ENCODE measurements at places on chromosomes 16 and 17.
A peak's percentile ranks its signal among the peaks of the same experiment; 100 is the strongest.

DNA sequence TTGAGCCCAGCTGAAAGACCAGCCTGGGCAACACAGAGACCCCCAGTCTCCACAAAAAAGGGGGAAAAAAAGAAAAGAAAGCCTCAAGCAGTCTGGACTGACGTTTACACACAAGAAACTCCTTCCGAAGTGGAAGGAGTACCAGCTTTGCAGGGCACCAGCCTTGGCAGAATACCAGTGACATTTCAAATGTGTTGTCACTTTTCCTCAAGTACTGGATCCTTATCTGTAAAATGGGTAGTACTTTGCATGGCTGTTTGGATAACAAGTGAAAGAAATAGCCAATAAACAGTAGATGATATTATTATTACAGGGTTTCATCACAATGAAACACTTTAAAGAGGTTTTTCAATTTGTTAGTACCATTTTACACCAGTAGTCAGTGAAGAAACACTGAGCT, 14.2 kb downstream of the YWHAE start:
- DNase-seq: no peak

- DNase-seq: no peak
These were observed 12.7 kb downstream of the LITAFD start for GRCh38 chr16:8894736-8895334.

DNA sequence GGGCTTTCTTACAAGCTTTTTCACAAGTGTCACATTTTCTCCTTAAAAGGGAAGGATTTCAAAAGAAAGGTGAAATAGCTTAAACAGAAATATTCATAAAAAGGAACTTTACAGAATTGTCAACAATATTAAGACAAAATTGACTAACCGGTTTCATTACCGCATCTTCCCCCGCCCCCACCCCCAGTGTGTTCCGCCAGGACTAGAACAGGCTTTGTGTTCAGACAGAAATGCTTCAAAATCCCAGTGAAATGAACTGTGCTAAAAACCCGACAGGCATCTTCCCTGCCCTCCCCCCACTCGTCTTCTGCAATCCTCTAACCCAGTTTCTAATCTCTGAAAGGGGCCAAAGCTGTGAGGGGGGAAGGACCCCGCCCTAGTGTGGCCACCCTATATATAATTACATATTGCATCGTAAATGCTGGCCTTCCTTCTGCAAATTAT, 990 bp upstream of the ROGDI start:
- no peak for DNase-seq

GRCh38 chr16:1944612-1945199, 1.7 kb upstream of the MSRB1 start:
- DNase-seq: no peak

GRCh38 chr16:78562650-78563049, 463.2 kb downstream of the WWOX start:
- no peak for DNase-seq

- no peak for DNase-seq
These were observed 35.3 kb downstream of the TMEM235 start for GRCh38 chr17:78266771-78267170.

DNA sequence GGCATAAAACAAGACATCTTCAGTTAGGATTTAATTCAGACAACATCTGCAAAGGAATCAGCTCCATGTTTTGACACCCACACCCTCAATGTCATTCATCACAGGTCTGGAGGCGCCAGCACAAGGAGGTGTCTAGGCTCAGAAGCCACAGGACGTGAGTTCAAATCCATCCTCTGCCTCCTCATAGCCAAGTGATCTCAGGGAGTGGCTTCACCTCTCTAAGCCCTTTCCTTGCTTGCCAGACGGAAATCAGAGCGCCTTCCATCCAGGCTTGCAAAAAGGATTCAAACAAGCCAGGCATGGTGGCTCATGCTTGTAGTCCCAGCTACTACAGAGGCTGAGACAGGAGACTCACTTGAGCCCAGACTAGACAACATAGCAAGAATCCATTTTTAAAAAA, 84.6 kb downstream of the GSG1L start:
- no peak for DNase-seq

DNA sequence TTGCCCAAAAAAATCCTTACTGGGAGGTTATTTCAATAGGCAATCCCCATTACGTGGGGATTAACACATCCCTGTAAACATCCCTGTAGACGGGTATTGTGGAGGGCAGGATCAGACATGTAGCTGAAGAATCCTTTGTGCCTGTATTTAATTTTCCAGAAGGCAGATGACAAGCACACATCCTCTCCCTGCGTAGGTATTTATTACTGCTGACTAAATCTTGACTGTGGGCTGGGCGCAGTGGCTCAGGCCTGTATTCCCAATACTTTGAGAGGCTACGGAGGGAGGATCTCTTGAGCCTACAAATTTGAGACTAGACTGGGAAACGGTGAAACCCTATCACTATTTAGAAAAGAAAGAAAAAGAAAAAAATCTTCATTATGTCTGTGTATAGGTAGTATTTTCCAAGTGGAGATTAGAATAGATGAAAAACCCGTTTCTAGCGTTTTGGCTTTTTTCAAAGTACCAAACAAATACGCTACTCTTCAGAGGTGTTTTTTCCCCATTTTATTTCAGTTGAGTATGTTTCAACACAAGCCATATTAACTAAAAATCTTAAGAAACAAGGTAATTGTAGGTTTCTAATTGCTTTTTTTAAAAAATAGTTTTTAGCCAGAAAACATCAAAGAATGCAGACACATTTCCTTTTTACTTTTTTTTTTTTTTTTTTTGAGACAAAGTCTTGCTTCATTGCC, 1.5 kb upstream of the MARF1 start:
- DNase-seq: peak; percentile 96

DNA sequence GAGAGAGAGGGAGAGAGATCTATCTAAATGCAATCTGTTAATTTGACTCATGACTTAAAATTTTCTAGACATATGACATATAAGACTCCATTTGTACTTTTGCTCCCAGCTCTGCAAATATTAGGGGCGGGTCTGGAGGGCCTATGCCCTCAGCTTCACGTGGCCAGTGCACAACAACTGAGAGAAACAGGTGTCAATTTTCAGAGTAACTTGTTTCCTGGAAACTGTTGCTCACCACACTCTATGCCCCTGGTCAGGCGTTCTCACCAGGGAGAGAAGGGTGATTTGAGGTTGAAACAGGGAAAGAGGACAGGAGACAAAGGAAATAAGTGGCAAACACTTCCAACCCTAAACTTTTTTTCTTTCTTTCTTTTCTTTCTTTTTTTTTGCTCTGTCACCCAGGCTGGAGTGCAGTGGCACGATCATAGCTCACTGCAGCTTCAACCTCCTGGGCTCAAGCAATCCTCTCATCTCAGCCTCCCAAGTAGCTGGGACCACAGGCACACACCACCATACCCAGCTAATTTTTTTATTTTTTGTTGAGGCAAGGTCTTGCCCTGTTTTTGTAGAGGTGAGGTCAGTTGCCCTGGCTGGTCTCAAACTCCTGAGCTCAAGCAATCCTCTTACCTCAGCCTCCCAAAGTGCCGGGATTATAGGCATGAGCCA, 270.0 kb downstream of the SLC39A11 start:
- no peak for DNase-seq

GRCh38 chr17:72222661-72223380, 102.0 kb downstream of the SOX9 start:
- DNase-seq: no peak

- DNase-seq: peak; percentile 46
These were observed 848 bp upstream of the TBKBP1 start for GRCh38 chr17:47692895-47693730.

DNA sequence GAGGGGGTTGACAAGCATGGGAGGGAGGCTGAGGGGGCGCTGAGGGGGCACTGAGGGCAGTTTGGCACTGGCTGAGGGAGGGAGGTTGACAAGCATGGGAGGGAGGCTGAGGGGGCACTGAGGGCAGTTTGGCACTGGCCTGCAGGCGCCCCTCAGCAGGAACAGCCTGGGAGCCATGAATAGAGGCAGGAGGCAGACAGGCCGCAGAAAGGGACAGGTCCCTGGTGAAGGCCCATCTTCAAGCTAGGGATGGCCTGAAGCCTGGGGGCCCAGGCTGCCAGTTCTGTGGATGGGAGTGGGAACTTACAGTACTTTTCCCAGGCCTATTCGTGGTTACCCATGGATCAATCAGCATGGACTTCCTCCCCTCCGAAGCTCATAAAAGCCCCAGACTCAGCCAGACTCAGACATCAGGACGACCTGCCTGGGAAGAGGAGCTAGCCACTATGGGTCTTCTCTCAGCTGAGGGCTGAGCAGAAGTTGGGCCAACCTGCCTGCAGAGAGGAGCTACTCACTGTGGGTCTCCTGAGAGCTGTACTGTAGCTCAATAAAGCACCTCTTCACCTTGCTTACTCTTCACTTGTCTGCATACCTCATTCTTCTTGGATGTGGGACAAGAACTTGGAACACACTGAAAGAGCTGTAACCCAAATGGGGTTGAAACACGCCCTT, 72.8 kb upstream of the BRD7 start:
- no peak for DNase-seq

- no peak for DNase-seq
These were observed 65.2 kb upstream of the SMIM36 start for GRCh38 chr17:55576237-55576995.

- DNase-seq: no peak
These were observed 57.7 kb downstream of the CDH11 start for GRCh38 chr16:65064131-65064530.

DNA sequence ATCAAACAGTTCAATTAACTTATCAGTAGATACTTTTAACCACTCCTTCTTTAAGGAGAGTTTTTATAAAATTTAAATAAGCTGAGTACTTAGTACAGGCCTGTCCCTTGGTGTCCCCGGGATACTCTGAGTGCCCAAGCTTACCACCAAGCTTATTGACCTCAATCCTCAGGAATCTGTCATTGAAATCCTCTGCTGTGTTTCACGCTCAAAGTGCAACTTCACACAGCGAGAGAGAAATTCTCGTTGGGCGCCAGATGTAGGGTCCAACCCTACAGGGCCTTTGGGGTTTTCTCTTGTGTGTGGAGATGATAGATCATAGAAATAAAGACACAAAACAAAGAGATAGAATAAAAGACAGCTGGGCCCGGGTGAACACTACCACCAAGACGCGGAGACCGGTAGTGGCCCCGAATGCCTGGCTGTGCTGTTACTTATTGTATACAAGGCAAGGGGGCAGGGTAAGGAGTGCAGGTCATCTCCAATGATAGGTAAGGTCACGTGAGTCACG, 65.3 kb upstream of the ARL4D start:
- no peak for DNase-seq

- DNase-seq: no peak
These were observed 46.0 kb upstream of the ARL4D start for GRCh38 chr17:43352579-43353331.

- DNase-seq: no peak
These were observed 54.8 kb downstream of the VMP1 start for GRCh38 chr17:59762049-59762823.

DNA sequence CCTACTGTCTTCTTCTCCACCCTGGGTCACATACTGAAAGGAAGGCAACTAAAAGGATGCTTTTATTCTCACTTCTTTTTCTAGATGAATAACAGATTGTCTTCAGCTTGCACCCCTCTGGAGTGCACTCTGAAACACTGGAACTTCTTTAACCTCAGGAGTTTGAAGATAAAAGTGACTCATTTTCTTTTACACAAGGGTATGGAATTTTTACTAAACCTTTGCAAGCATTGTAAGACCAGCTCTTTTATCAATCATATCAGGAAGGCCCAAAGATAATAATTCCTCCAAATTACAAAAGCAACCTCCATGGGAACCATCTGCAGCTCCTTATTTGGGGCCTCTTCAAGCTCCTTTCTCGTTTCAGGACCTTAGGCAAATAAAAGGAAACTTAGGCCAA, 193.5 kb upstream of the KIF2B start:
- no peak for DNase-seq

DNA sequence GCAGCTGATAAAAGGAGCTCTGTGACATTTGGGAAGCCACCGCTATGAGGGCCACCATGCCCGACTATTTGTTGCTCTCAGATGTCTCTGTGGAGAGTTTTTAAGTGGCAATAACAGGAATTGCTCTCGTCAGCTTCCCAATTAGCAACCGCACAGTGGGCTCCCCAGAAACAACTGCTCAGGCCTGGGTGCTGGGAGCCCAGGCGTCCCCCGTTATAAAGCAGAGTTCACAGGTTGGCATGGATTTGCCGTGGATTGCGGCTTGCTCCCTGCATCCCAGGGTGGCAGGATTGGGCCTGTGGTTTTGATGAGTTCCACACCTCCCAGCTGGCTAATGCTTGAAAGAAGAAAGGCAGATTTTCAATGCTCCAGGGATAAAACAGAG, 289.9 kb downstream of the CPPED1 start:
- no peak for DNase-seq

DNA sequence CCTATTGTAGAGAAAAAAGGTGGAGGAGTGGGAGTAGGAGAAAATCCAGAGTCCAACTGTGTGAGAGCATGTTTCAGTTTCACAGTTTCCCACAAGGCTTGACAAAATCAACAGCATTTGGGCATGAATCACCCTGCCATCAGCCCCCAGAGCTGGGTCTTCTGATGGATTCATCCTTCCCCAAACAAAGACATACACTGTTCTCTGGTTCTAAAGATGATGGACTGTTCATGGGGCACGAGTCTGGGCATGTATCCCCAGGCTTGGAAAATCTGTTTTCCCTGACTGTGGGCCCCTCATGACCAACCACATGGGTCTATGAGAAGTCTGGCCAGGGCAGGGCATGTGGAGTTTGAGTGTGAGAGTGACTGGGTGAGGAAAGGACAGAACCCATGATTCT, 210.4 kb upstream of the IRX5 start:
- DNase-seq: no peak

DNA sequence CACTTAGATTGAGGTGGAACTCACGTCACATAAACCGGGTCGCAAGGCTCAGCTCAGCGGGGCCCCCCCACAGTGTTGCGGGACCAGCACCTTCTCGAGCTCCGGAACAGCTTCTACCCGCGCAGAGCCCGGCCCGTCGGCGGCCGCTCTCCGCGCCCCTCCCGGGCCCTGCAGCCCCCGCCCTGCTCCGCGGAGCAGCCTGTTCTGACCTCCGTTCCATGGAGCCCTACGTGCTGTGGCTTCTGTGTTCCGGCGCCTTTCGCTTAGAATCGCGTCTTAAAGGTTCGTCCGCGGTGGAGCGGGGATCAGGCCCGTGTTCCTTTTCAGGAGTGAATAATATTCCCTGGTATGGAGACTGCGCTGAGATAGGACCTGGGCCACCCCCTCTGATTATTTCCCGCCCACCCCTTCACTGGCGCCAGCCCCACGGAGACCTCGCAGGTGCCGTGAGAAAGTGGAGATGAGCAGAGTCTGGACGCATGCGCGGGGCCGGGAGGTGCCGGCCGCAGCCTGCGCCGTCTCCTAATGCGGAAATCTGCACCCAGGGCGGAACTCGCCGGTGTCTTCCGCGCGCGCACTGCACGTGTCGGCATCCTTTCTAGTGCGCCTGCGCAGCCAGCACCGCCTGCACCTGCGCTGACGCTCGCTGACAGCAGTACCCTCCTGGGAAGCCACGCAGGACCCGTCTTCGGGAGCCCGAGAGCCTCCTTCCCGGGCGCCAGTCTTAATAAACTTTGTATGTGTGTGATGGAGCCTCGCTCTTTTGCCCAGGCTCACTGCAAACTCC, 30.9 kb downstream of the ZNF778 start:
- DNase-seq: no peak

GRCh38 chr16:46883353-46883689, 841 bp upstream of the GPT2 start:
- DNase-seq: peak; percentile 68
